ENCODE measurements at places on chromosomes 11 and 22.

GRCh38 chr22:49607821-49608220, 219.9 kb downstream of the BRD1 start:
- no peak for DNase-seq

DNA sequence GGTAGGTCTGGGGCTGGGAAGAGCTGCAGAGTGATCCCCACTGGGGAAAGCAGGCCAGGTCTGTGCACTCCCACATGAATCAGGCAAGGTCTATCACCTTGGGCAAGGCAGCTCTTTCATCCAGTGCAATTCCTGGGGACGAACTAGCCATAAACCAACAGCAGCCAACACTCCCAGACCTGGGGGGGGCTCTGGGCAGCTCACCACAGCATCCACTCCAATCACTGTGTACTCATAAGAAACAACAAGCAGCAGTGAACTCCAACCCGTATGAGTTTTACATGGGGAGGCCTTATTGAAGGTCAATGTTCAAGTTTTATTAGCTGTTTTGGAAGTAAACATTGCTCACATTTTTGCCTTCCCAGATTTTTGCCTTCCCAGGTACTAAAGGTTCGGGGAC, 157.4 kb upstream of the NAV2 start:
- DNase-seq, result no peak

DNA sequence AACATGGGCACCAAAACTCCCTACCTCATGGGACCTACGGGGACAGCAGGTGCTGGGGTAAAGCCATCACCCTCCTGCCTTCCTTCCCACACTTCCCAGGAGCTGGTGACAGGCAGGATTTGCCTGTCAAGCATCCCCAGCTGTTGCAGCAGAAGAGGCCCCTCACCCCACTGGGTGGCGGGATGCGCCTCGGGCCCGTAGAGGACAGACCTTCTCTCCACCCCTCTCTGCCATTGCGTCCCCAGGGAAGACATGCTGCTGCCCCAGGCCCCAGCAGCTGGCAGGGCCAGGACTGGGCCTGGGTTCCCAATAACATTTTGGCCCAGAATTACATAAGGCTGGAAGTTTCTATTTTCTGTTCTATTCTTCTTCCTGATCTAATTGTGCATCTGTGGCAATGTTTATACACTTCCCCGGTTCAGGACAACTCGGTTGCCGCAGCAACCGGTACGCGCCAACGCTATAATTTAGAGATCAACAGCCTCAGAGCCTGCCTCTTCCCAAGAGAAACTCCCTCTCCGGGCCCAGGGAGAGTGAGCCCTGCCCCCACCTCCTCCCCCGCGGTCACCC, 25.4 kb downstream of the KCNJ4 start:
- DNase-seq, result no peak

DNA sequence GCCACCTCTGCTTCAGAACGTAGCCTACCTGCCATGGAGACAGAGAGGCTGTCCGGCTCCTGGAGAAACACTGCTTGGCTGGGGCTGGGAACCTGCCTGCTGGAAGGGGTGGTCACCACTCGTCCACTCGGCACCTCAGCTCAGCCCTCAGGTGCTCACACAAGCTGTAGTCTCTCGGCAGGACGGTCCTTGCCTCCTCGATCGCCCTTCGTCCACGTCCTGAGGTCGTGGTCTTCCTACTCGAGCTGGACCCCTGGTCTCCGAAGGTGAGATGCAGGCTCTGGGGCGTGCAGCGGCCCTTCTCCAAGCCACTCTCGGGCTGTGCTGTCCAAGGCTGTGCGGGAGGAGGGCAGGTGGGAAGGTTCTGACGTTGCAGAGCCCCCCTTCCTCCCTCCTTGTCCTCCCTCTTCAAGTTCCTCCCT, at the start of gene TBX10:
TBX10 (minus strand) TSS at position 326 of the 422 bp plus-strand sequence; CDS start at position 35, 291 bp downstream.
- no peak for DNase-seq

GRCh38 chr11:34239465-34240149, 118.2 kb downstream of the ABTB2 start:
- DNase-seq, result no peak

DNA sequence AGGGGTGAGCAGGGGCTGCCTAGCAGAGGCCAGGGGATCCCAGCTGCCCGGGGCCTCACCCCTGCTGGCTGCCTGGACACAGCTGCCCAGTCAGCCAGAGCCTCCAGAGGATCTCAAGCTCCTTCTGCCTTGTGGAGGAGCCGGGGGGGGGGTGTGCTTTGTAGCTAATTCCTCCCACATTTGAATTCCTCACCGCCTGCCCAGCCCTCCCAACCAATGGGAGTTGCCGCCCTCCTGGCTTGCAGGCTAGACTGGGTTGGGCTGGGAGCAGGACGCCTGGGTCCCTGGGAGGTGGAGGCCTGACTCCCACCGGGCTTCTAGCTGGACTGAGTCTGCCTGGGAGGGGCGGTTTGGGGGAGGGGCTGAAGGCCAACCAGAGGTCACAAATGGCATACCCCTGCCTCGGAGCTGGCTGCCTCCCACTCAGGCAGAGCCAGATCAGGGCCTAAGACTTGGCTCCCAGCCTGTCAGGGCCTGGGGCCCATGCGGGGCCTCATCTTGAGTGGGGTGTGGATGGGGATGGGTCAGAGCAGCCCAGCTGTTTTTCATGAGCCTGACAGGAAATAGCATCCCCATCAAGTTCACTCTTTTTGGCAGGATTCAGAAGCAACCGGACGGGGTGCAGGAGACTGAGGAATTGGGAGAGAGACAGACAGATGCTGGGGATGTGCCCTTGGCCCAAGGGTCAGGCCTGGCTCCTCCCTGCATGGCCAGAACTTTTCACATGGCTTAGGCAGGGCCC, 29.2 kb upstream of the PDE2A start:
- no peak for DNase-seq

GRCh38 chr11:21723678-21724077, 469.2 kb upstream of the ANO5 start:
- DNase-seq, result no peak

DNA sequence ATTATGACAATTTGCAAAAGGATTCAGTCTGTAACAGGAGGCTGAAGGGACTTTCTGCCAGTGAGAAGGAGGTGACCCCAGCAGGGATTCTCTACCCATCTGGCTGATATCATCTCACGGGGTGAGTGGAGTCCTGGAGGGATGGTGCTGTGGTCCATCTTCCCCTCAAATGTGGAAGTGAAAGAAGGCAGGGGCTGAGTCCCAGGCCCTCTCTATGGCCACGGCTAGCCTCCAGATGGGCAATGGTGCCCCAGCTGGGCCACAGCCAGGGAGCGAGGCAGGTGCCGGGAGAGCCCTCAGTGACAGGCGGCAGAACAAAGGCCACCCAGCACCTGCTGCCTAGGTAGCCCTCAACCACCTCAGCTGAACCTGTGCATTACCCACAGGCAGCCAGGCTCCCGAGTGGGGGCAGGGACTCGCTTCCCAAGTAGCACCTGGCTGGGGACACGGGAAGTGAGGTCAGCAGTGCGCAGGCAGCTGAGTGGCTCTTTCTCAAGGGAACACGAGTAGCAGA, 6.7 kb downstream of the NECTIN1 start:
- DNase-seq, result no peak

DNA sequence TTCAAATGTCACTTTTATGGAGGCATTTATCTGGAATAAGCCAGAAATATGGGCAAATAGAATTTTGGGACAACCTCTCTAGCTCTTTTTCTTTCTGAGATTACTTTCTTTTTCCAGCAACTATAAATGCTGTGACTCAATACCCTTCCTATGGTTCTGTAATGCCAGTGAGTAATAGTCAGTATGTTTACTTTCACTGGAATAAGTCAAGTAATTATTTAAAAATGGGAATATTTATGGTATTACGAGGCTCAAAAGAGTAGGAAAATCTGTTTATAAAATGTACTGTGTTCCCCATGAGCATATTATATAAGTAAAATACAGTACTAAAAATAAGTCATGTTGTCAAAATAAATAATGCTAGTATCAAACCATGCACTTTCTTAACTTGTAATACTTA, 750.5 kb downstream of the LUZP2 start:
- DNase-seq, result no peak

All from CD4-positive, alpha-beta T cell treated with Interferon gamma for 1 hour (primary cell).